ENCODE measurements at places on chromosomes 4 and X.

DNA sequence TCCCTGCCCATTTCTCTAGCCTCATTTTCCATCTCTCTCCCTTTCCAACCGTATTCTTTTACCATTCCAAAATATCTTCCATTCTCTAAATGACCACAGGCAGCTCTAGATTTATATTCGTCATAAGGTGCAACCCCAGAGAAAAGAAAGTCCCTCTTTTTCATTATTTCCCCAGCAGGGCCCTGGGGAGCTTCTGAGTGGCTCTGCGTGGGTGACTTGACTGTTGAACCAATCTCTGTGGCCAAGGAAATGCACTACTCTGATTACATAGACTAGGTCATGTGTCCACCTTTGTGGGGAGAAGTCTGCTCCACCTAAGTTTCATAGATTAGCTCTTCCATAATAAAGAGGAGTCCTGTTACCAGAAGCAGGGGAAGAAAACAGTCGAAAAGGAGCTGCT is 51.4 kb downstream of the ATOH1 start:
- DNase-seq, result no peak

GRCh38 chr4:3401436-3402171 is 40.2 kb upstream of the HGFAC start:
- DNase-seq, result no peak

- DNase-seq, result no peak
Observed at GRCh38 chr4:130825284-130825683, 1729.3 kb downstream of the C4orf33 start.

- no peak for DNase-seq
Observed at GRCh38 chr4:80078346-80079092, 5.5 kb upstream of the ANTXR2 start.

DNA sequence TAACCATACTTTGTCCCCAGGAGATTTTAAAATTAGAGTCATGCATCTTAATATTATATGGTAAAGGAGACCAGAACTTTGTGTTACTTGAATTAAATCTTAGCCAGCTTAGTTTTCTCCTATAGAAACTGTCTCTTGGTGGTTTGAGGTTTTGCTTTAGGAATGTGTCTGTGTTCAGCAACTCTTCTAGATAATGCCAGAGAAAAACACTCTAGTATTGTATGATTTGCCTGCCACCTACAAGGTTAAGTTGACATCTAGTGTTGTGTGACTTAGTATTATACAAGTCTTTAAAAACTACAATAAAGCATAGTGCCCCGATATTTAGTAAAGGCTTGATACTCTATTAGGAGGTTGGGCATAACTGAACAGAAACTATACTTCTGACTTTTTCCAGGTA is 2.1 kb downstream of the UGT8 start:
- no peak for DNase-seq

GRCh38 chrX:23616361-23616760 is 50.9 kb upstream of the PRDX4 start:
- DNase-seq, result no peak

DNA sequence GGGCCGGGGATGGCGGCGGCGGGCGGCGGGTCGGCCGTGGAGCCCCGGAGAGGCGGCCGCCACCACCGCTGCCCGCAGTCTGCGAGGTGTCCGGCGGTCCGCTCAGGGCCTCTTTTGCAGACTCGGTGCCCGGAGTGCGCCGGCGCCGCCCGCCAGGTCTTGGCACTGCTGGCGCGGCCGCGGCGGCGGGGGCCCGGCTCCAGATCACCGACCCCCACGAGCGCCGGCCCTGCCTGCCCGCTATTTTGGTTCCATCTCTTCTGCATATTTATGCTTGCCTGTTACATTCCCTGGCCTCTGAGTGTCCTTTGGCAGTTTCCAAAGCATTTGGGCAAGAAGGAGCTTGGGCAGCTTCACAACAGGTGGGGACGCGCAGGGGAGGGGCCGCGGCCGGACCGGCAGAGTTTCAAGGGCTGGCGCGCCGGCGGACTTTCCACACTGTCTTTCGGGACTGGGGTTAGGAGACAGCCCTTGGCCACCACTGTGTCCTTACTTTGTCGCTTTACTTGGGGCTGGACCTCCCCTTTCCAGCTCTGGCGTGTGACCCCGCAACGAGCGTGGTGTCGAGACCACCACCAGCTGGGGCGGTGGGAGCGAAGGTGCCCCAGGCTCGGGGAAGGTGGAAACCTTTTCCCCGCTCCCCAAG is 668 bp upstream of the TAPT1 start:
- DNase-seq, result peak; percentile 7

DNA sequence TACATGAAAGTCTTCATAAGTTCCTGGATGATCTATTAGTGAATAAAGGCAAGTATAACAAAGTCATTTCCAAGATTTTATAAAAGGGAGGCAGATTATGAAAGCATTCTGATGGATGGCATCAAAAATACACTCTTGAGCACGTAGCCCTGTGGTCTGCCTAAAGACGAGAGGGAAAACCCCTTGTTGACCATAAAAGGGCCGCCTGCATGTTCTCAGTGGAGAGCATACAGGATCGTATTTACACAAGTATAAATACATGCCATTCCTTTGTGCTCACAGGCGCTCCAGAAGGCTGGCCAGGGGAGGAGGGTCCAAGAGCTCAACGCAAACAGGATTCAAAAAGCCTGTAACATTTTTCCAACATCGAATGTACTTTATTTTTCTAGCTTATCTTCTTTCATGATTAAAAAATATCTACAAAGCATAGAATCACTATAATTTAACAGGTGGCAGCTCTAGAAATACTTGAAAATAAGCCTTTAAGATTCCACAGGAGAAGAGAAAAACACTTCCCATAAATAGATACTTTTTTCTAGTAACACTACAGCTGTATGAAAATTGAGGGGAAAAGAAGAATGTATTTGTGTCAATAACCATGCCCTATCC is 29.6 kb downstream of the PDGFC start:
- DNase-seq, result no peak

DNA sequence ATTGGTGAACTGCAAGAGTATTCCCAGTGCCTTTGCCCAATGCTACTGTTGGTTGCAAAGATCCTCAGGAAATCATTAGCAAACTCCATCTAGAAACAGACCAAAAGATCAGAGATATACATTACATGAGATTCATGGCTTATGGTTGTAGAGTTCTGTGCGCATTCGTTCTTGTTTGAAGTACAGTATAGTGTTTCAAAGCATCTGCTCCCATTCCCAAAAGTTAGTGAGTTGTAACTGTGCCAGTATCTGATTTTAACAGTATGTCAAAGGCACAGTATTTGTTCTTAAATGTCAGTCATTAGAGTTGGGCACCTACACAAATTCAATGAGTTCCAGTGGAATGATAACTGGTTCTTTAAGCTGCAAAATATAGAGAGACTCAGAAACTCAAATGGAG is 314.7 kb upstream of the ATOH1 start:
- DNase-seq, result no peak

- DNase-seq, result no peak
Observed at GRCh38 chr4:164997324-164997723, 19.9 kb upstream of the TRIM61 start.

DNA sequence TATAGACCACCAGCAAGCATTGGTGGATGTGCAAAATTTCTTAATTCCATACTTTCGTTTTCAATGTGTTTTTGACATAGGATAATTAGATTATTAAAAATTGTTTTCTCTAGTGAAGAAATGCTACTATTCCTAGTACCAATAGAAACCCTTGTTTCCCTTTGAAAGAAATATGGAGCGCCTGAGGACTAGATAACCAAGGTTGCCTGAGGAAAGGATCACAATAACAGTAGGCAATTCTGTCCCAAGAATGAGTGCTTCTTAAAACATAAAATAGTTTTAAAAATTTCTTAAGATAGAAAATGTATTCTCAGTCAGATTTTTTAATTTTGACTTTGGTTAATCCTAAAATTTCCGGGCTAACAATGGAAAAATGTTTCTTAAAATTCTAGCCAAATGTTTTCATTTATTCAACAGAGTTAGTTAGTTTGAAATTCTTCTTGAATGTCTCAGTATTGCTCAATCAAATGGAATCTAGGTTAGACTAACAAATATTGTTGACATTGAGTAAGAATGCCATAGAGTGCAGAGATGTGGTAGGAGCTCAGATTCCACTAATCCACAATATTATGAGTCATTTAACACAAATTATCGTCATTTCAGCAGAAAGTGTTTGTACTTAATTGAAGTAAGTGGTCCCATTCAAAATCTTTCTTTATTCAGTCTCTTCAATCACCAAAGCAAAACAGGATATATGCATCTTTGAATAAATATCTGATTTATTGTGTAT is 666.0 kb downstream of the GRID2 start:
- no peak for DNase-seq

DNA sequence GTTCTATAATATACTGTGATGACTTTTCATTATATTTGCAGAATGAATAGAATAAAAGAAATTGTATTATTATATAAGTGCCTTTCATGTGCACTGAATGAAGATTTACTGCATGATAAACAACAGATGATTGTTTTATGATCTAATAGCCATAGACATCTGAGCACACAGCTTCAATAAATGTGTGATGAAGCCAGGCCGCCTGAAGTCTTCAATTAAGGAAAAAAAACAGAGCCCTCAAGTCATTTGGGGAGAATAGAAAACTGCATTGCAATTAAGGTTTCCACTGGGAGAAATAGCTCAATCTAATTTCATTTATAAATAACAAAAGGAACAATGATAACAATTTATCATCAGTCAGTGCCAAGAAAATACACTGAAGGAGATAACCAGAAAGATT is 955.2 kb downstream of the FSTL5 start:
- no peak for DNase-seq

Data from stimulated activated CD4-positive, alpha-beta T cell treated with anti-CD3 and anti-CD28 coated beads, Interleukin-12 subunit alpha, Interleukin-12 subunit beta, amount 100 ng/mL, for 24 hours (primary cell).